Right renal pelvis (tissue), 4 donors: ENCODE measurements at places on chromosomes 6 and 20.

- no peak for DNase-seq
Observed at GRCh38 chr6:46651816-46652215, 802 bp downstream of the CYP39A1 start.

- DNase-seq, result no peak
Observed at GRCh38 chr6:56023829-56024228, 148.4 kb upstream of the BMP5 start.

GRCh38 chr20:37670351-37670791, 23.5 kb upstream of the CTNNBL1 start:
- no peak for DNase-seq

DNA sequence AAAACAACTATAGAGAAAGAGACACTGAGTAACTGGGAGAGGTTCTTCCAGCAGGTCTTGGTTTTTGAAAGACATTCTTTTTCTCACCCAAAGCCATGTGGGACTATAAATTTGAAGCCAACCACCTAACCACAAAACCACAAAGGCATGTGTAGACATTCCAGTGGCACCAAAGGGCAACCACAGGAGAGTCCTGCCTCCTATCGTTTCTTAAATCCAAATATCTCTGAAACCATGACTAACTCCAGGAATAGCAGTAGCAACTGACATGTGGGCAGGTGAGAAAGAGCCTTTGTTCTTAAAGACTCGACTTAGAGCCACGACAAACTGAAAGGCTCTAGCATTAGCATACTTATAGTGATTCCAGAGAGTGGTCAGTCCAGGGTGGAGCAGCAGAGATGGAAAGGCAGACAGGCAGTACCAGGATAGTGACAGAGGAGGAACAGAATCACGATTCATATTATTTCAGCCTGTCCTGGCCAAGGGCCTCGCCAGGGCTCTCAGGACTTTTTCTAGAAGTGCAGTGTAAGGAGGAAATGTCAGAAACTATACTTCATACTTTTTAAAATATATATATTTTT, 9.4 kb upstream of the COL9A1 start:
- DNase-seq, result no peak

DNA sequence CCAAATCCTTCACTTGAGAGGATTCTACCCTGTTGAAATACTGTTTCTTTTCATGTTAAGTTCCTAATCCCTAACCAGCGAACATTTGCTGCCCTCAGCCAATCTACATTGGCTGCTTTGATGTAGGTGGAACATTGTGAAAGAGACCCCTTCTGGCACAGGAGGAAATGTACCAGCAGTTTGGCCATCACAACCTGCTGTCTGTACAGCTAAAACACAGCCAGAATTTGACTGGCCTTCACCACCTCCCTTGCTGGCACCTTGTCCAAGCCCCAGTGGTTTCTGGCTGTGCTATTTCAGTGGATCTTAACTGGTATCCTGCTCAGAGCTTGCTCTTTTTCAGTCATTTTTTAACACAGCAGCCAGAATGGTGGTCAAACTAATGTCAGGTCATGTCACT, 202.1 kb upstream of the EPHA7 start:
- DNase-seq, result no peak

DNA sequence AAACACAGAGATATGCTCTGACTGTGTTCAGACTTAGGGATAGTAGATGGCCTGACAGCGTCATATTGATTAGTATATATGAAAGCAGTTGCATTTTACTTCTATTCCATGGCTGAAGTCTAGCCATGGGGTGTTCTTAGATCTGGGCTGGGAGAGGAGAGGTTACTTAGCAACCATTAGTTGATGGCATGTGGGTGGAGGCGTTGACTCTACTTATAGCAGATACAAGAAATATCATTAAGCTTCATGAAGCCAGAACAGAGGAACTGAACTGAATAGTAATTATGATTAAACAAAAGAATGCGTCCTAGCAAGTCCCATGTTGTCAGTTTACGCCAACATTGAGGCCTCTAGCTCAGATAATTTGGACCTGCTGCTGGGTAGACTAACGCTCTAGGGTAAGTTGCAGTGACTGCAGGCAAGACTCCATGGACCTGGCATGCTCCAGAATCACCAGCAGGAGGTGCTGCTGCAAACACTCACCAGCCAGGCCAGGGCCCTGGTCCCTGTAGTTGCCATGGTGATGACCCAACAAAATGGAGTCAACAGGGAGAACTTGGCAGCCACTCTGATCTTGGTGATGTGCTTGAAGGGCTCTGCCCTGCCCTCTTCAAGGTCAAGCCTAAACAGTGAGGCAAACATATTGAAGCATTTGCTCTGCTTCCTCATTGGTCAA, 477.3 kb downstream of the PREX1 start:
- no peak for DNase-seq

GRCh38 chr20:57133926-57134650, 132.4 kb downstream of the BMP7 start:
- DNase-seq, result no peak

GRCh38 chr20:32252189-32252588, 25.3 kb upstream of the KIF3B start:
- DNase-seq, result no peak

DNA sequence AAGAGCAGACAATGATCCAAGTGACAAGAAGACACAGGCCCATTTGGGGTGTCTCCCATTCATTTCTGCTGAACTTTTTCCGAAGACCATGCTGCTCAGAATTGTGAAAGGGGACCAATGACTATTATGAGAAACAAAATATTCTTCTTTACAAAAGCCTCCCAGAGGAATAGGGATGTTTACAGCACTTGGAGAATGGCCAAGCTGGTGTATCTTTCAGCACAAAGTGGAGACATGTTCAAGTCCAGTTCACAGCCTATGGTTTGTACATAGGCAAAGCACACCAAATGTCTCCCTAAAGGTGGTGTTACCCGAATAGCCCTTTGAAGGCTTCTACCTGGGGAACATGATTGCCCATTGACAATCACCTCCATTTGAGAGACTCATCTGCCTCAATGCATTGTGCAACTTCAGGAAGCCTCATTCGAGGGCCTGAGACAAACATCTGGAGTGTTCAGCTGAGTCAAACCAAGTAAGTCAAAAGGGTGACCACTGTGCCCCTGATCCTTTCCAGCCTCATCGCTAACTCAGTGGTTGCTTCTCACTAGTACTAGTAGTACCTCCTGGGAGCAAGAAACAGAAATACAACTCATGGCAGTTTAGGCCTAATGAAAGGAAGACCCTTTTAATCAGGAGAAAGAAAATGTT, 451.0 kb upstream of the MARCKS start:
- DNase-seq, result no peak

GRCh38 chr6:111959766-111960165, 86.5 kb upstream of the FYN start:
- DNase-seq, result no peak

GRCh38 chr6:17064975-17065374, 36.9 kb upstream of the STMND1 start:
- DNase-seq, result no peak

- no peak for DNase-seq
Observed at GRCh38 chr20:40991181-40991889, 37.3 kb upstream of the TOP1 start.

GRCh38 chr6:158765499-158766068, 53.6 kb downstream of the EZR start:
- DNase-seq, result no peak

DNA sequence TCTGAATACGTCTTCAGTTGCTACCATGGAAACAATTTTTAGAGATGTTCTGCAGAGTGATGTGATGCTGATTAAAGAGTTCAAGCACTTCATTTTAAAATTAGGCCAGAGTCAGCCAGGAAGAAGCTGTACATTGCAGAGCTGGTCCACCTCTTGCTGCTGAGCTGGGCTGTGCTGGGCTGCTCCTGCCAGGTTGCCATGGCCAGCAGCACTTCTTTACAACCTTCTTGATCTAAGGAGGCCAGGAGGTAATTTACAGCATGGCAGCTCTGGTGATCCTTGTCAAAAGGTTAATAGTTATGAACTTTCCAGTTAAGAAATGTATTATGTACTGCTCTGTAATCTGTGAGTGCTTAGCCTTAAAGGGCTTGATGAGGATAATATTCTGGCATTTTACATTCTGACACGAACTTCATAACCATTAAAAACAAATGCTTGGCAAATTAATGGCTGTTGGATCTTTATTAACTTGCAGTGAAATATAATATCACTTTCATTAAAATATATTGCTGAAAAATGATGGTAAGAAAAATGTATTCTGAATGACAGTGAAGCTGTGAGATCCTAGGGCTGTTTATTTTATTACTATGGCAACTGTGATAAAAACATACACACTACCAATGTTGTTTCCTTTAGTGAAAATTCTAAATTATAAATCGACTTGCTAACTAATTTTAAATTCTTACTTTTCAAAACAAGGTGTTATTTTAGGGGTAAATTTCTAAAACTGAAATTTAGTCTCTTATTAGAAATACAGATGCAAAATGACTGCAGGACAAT, 259.7 kb downstream of the RFPL4B start:
- DNase-seq, result no peak

DNA sequence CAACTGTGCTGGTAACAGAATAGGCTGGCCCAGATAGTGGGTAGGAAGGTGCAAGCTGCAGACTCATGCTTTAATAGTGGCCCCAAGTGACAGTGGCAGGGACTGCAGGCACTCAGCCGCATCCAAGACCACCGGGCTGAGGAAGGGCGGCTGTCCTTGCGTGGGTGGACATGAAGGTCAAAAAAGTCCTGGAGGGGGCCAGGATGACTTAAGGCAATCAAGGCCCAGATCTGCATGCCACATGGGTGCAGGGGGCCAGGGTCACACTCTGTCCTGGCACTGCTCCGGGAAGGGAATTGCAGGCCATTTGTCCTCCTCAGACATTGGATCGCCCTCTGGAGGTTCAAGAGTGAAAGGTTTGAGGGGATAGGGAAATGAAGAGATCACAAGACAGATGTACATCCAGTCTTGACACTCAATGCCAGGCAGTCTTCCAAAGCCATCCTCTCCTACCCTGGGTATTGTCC, 10.4 kb upstream of the VNN2 start:
- peak; percentile 18 for DNase-seq

DNA sequence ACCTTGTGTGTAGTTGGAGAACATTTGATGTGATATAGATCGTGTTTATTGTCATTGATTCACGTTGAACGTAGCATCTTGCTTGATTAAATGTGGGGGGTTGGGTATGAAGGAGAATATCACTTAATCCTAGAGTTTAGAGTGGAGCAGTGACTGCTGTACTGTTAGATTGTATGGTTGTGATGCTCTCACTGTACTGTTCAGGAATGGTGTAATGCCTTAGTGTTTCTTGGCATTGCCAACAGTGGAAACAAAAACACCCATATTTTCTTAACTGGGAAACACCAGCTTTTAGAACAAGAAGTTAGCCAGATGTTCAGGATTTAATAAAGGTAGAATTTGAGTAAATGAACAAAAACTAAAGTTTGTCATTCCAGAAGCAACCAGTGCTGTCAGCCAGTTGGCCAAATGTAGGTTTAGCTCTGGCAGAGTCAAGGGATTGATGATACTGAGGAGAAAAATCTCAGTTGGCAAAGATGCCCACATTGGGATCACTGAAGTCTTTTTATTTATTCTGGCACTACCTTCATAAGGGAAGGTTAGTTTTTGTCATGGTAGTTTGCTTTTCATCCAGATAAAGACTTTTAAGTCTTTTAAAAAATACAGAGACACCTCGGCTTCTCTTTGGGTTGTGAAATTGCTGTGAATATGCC, 129.9 kb downstream of the JARID2 start:
- DNase-seq, result no peak

DNA sequence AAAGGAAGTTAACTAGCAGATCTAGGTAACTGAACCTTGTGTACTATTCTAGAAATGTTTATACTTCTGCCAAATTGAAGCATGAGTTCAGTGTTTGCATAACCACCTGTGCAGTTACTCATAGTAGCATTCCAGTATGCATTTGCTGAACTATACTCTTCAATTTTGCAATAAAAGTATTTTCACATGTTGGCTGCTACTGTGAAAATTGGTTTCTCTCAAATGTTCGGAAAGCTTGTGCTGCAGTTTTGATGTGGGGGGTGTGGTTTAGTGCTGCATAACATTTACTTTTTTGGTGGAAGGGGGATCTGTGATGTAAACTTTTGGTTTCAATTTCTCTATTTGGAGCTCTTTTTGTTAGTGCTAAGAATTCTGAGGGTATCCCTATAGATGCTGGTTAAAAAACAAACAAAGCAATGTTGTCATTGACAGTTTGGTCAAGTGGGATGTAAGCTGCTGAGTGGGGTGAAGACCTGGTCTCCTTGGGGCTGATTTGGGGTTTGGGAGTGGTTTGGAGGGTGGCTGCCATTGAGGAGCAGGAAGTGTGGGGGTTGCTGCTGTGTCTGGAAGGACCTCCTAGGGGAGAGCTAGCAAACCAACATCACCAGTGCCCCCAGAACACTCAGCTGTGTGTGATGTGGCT, 87.8 kb downstream of the CARMIL1 start:
- no peak for DNase-seq
